Thymus (tissue), 14 donors: ENCODE measurements at places on chromosomes 12 and 14.
A peak's percentile ranks its signal among the peaks of the same experiment; 100 is the strongest.

DNA sequence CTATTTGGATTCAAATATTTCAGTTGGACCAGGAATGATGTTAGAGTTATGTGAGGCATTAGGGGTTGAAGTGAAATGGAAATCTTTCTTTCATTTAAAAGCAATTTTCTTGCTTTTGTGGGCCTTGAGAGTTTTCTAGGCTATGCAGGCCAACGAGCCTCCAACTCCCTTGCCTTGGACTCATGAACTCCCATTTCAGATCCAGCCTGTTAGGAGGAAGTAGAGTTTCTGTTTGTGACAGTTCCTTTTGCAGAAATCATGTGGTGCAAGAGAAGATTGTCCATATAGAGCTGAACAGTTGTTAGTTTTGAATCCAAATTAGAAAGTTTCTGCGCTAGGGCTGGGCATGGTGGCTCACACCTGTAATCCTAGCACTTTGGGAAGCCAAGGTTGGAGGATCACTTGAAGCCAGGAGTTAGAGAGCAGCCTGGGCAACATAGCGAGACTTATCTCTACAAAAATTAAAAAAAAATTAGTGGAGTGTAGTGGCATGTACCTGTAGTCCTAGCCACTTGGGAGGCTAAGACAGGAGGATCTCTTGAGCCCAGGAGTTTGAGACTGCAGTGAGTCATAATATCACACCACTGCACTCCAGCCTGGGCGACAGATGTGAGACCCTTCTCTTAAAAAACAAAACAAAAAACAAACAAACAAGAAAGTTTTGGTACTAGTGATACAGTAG, 47.3 kb upstream of the MED13L start:
- DNase-seq = no peak

- DNase-seq = no peak
Observed at GRCh38 chr14:21912367-21912766, 238.7 kb upstream of the OR4E1 start.

- DNase-seq = no peak
Observed at GRCh38 chr12:29556363-29556762, 58.9 kb upstream of the OVCH1 start.

DNA sequence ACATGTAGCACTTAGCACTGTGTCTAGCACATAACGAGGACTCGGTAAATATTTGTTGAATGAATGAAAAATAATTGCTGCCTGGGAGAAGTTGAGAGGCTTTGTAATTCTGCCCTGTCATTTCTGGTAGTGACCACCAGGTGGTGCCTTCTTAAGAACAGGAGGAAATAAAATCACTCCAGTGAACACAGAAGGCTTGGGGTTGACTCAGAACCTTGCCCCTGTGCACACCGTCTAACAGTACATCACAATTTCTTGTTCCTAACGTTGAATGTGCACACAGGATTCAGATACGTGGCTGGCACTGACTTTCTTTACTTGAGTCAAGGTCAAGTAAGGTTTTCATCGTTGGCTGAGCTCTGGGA, 91.8 kb downstream of the RGS6 start:
- peak; percentile 51 for DNase-seq

DNA sequence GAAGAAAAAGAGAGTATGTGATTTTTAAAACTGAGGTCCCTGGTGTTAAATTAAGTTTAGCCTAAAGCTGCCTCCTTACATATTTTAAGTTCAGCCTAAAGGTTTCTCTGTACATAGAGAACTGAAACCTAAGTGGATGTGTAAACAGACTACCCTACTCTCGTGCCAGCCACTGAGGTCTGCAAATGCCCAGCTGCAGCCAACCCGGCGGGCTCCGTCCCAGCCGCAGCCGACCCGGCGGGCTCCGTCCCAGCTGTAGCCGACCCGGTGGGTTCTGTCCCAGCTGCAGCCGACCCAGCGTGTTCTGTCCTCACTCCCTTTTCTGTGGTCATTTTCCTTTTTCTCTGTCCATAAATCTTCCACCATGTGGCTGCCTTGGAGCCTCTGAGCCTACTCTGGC, 97.2 kb upstream of the SFSWAP start:
- DNase-seq = no peak

DNA sequence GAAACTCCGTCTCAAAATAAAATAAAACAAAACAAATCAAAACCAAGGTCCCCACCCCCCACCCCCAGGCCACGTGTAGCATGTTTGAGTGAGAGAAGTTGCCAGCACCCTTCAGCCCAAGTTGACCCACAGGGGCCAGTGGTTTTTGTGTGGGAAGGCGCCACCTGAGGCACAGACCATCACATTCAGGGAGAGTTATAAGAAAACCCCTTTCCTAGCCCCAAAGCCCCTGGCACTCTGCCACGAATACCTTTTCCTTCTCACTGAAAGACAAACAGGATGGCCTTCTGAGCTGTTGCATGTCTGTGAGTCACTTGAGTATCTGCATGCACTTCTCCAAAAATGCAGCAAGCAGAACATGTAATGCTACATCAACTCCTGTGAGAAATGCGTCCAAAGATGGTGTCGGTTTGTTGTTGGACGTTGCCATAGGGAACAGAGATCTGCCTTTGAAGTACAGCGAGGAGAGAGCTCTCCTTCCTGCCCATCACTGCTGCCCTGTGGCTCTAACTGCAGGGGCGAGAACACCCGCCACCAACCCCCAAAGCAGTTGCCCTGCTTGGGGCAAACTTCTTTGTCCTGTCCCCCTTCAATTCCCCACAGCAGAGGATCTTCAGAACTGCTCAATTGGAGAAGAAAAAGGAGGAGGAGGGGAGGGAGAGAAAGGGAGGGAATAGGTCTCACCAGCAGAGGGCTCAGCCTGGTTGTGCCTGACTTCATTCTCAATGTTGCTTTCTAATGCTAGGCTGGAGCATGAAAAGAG, 2.7 kb upstream of the TRAF3 start:
- DNase-seq = peak; percentile 28

DNA sequence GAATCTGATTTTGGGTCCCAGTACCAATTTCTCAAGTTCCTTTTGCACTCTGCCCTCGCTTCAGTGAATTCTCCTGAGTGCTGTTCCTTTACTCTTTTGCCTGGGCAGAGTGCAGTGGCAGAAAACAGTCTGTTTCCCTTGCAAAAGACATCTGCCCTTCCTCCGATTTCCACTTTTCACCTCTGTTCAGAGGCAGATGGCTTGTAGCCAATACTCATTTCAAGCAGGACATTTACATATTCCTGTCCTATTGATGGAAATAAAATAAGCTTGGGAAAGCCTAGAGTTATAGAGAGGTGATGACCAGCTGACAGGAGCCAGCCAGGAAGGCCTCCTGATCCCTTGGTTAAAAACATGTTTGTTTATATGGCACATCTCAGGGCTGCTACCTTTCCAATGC, 111.0 kb downstream of the SLC8A3 start:
- DNase-seq = no peak

DNA sequence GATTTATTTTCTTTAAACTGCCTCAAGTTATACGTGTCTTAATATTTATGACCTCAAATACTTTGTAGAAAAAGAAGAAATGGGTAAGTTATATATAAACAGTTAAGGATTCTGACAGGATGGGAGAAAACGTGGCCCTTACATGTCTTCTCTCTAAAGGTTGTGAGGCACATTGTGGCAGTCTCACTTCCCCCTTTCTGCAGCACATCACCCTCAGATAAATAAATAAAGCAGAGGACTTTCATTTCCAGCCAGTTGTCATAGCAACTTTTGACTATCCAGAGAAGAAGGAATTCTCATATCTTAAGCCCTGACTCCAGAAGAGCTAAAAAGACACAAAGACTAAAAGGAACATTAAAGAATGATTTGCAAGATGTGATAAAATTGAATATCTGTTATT, 28.8 kb upstream of the CEP83 start:
- DNase-seq = no peak
